ENCODE measurements at places on chromosomes 13 and 19.

GRCh38 chr13:99046851-99047250 is 69.0 kb upstream of the DOCK9 start:
- no peak for DNase-seq

GRCh38 chr19:52188822-52189734 is 774 bp upstream of the PPP2R1A start:
- peak; percentile 55 for DNase-seq

DNA sequence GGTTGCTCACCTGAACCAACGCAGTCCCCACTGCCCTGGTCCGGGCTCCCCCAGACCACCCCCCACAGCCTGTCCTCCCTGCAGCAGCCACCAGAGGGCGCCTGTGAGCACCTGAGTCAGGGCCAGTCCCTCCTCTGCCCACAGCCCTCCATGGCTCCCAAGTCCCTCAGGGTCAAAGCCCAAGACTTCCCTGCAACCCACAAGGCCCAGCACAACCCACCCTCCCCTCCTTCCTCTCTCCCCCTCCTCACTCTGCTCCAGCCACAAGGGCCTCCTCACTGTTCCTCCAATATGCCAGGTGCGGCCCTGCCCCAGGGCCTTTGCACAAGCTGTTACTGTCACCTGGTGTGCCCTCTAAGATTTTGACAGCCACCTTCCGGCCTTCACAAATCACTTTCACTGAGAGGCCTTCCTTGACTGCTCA is 10.9 kb downstream of the GNA15 start:
- no peak for DNase-seq

DNA sequence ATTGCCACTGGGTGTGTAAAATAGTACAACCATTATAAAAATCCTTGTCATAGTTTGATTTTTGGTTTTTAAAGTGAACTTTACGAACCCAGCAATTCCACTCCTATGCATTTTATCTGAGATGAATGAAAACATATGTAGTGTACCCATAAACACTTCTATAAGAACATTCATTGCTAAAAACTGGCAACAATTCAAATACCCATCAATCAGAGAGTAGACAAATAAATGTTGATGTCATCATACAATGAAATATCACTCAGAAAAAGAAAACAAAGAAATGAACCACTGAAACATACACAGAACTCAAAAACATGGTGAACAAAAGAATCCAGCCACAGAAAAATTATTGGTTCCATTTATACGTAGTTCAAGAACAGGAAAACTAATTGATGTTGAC is 202.3 kb downstream of the ABCC4 start:
- DNase-seq, result no peak

DNA sequence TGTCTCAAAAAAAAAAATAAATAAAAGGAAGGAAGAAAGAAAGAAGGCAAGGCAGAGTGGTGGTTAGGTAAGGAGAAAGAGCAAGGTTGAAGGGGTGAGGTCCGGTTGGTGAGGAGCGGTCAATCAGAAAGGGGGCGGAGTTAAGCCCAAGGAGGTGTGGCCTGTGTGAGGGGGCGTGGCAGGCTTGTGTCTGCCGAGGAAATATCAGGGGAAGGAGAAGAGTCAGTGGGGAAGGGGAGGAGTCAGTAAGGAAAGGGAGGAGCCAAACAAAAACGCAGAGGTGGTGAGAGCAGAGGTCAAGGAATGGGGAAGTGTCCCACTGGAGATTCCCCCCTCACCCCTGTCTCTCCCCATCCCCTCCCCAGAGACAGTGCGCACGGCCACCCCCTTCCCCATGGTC is 5.9 kb downstream of the CACNG7 start:
- DNase-seq, result no peak

- DNase-seq, result no peak
These were observed 1569.7 kb upstream of the SLC10A2 start for GRCh38 chr13:104635879-104636278.

DNA sequence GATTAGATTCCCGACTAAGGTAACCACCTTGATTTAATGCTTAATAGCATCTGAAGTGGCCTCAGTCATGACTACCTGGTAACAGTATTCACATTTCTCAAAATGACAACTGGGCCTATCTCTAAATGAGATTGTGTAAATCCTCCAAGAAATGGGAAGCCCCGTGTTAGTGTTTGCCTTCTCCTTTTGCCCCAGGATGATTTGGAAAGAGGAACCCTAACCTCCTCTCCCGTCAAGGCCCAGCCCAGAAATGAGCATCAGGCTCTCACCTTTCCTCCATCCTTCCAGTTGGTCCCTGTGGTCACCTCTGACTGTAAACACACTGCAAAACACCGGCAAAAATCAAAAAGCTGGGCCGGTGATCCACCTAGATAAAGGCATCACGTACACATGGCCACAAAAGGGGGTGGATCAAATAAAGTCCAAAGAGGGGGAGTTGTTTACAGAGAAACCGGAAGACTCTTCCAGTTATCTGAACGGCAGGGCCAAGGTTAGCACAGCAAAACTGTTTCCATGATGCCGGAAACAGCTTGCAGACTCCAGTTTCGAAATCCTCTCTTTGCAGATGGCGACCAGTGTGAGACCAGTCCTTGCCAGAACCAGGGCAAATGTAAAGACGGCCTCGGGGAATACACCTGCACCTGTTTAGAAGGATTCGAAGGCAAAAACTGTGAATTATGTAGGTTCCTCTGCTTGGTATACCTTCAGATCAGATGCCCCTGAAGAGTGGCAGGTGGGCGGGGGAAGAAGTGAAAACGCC is 16.4 kb downstream of the F10 start:
- DNase-seq, result no peak

DNA sequence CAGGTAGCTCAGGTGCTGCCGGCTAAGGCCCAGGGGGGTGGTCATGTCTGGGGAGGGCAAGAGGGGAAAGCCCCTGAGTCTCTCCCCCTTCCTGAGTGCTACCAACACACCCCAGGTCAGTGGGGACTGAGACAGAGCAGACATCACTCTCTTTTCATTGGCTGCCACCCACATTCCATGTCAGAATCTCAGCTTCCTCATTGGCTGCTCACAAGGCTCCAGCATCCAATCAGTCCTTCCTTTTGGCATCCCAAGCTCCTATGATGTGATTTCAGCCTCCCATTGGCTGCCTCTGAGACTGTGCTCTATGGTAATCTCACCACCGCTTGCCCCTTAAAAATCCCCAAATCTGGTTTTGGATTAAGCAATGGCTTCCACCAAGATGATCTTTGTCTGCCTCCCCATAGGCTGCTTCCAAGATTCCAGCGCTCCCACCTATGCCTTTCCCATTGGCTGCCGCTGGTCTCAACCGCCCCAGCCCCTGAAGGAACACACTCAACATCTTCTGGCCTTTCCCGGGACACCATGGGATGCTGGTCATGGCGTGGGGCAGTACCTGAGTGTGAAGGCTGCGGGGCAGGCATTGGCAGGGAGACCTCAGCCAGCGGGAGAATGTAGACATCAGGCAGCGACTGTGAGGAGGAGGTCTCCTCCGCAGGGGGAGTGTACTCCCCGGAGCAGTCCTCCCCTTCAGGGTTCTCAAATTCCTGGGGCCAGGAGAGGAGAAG is 2.0 kb downstream of the LMTK3 start:
- DNase-seq, result no peak

DNA sequence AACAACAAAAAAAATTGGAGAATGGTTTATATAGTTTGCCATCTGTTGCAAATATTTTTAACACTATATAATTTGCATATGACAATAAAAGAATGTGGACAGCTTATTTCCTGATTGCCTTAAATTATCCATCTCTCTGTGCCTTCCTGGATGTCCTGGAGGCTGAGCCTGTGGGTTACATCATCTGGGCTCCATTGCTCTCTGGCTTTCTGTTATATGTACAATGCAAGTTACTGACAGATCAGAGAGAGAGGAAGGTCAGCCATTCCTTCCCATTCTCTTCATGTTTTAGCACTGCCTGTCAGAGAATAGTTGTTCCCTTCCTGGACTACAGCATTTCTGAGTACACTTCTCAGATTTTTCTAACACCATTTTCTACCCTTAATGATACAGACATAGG is 758.3 kb upstream of the PCDH20 start:
- DNase-seq, result no peak

DNA sequence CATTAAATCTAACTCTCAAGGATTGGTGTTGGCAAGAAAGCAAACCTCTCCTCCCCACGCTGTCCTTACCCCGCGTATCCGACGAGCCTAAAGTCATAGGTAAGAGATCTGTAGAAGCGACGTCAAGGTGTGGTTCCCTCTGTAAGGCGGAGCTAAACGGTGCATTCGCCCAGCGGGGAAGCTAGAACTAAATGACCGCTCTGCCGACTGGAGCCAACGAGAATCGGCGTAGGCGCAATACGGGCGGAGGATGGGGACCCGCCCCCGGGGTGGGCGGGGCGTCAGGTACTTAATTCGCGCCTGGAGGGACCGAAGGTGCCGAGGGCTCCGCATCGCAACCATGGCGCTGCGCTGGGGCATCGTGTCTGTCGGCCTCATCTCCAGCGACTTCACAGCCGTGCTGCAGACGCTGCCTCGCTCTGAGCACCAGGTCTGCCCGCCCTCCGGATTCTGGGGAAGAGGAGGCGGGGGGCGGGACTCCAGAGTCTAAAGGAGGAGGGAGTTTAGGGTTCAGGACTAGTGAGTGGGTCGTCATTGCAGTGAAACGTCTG is at the start of gene DHDH:
Gene DHDH, plus strand, starts transcription at position 318 of the 551 bp plus-strand sequence. Its CDS starts 23 bp downstream, at position 341.
- DNase-seq, result peak; percentile 66

- no peak for DNase-seq
These were observed 10.8 kb downstream of the RCN3 start for GRCh38 chr19:49538643-49539042.

GRCh38 chr13:45269204-45269603 is 68.4 kb upstream of the KCTD4 start:
- DNase-seq, result no peak

DNA sequence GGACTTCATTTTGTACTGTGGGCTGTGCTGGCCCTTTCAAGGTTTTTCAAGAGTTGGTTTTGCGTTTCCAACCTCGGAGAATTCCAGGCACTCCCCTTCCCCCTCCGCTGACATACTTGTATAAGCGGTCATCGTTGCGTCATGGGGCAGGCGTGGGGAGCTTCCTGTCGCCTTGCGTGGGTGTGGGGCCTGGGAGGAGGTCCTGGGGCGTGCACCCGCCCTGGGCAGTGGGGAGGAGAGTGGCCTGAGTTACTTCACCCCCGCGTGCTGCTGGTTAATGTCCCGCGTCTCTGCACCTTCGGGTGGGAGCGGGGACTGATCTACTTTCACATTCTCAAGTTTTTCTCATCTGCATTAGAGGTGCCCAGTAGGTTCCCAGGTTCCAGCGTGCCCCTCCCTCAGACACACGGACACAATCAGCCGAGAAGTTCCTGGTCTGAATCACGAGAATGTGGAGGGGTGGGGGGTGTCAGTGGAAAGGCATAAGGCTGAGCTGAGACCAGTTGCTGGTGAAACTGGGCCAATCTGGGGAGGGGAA is 4.1 kb downstream of the IER2 start:
- DNase-seq, result peak; percentile 72

DNA sequence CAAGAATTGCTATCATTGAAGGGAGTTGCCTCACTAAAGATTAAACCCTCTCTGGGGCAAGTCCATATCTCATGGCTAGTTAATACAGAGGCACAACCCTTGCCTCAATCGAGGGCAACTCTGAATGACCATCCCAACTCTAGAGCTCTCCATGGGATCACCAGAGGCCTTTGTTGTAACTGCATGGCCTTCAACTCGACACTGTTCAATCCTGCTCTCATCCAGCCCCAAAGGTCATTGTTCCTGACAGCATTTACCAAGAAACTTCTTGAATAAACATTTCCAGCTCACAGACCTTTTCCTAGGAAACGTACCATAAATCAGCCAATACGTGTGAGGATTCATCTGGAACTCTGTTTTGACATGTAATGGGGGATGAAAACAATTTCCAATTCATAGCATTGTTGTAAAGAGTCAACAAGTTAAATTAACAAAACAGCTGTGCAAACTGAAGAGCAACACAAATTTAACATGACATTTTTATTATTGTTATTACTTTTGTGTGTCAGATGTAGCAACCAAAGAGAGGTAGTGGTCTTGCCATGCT is 452.7 kb downstream of the SUCLA2 start:
- DNase-seq, result no peak

Measured in urinary bladder (tissue), 4 donors.